ENCODE measurements at places on chromosomes 11 and 22.

GRCh38 chr11:12111549-12112520 lies 1.4 kb downstream of the MICAL2 start:
- no peak for DNase-seq

- DNase-seq: no peak
Measured at GRCh38 chr11:8183111-8183510, 14.3 kb upstream of the RIC3 start.

DNA sequence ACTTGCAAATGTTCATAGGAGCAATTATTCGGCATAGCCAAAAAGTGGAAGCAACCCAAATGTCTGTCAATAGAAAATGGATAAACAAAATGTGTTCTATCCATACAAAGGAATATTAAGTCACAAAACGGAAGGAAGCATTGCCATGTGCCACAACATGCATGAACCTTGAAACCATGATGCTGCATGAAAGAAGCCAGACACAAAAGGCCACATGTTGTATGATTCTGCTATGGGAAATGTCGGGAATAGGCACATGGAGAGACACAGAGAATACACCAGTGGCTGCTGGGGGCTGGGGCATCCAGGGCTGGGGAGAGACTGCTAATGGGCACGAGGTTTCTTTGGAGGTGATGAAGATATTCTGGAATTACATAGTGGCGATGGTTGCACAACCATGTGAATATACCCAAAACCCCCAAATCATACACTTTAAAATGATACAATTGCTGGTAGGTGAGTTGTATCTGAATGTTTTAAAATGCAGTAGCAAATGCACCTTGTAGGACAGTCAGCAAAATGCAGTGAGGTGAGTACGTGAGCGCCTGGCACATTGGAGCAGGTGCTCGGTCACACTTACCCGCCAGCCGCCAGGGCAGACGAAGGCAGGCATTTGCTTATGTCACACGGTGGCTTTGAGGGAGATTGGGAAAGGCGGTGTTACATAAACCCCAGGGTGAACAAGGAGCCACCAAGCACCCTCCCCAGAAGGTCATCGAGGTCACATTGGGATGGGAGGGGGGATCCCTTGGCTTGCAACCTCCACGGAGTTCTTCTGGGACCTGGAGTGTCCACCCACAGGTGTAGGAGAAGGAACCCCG lies 6.3 kb upstream of the OSM start:
- no peak for DNase-seq

- no peak for DNase-seq
Measured at GRCh38 chr11:1573903-1574237, 1.8 kb upstream of the DUSP8 start.

DNA sequence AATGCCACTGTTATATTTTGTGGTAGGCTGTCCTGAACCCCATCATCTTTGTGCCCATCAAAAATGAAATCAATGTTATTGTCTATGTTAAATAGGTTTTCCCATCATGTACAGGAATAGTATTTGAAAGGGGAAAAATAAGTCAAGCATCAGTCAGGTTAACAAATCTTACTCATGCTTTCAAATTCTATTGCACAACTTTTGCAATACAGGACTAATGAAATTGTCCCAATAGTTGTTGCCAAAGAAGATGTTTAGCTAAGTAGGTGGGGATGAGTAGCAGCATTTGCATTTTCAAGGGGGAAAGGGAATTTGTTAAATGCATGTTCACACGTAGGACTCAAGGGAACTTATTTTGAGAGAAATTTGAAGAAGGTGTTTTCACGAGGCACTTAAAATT lies 962.1 kb downstream of the JRKL start:
- DNase-seq: no peak

DNA sequence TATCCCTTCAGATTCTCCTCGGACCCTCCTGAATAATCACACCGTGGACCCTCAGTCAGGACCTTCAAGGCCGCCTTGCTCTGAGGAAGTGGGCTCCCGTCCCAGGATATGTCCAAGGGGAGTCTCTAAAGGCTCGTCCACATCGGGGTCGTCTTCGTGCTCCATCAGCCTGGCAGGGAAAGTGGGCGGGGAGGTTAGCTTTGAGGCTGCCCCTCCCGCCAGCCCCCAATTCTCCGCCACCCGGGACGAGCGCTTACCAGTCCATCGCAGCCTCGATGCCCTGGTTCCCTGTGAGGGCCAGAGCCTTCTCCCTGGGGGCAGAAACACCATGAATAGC lies 472 bp downstream of the UBXN1 start:
- no peak for DNase-seq

DNA sequence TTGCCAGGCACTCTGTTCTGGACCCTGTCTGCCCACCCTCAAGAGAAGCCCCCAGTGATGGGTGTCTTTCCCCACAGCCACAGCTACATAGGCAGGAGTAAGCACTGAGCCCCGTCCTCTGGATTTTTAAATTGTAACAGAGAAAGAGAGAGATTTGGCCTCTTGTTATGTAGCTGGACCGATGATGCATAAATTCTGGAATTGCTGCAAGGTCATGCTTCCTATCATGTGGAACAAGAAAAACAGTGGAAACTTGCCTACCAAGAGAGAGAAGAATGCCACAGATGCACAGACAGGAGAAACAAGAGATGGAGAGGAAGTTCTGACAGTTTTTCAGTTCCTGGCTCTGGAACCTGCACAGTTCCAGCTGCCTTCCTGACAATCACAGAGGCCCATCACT lies 150.2 kb downstream of the ETS1 start:
- DNase-seq: no peak

DNA sequence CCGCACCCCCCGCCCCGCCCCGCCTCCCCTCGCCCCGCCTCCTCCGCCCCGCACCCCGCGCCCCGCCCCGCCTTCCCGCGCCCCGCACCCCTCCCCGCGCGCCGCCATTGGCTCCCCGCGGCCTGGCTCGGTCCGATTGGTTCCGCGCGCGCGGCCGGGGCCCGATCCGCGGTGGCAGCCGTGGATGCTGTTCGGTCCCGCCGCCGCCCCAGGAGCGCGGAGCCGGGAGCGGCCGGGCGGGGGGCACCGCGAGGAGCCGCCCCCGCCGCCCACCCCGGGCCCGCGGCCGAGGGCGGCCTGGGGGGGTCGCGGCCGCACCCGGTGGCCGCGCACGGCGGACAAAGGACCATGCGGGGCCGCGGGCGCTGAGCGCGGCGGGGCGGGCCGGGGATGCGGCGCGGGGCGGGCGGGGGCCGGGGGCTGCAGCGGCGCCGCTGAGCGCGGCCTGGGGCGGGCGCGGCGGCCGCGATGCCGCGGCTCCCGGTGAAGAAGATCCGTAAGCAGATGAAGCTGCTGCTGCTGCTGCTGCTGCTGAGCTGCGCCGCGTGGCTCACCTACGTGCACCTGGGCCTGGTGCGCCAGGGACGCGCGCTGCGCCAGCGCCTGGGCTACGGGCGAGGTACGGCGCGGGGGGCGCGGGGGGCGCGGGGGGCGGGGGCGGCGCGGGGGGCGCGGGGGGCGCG lies at the start of gene B4GALNT4:
Gene B4GALNT4 (plus strand): TSS at position 164 of the 683 bp plus-strand sequence. CDS start 305 bp downstream, at position 469.
- no peak for DNase-seq

DNA sequence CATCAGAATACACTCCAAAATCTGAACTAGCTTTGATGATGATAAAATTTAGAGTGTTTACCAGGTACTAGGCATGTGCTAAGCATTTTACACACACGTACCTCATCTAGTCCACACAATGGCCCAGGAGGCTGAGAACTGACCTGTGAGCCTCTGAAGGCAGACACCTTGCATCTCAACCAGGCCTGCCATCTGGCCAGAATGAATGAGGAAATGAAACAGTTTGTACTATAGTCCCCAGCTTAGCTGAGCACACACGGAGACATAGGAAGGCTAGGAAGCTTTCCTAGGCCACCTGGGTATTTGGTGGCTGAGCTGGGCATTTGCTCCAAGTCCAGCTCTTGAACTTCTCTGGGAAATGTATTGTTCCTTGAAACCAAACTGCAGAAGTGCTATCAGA lies 6.9 kb upstream of the SHANK3 start:
- no peak for DNase-seq

DNA sequence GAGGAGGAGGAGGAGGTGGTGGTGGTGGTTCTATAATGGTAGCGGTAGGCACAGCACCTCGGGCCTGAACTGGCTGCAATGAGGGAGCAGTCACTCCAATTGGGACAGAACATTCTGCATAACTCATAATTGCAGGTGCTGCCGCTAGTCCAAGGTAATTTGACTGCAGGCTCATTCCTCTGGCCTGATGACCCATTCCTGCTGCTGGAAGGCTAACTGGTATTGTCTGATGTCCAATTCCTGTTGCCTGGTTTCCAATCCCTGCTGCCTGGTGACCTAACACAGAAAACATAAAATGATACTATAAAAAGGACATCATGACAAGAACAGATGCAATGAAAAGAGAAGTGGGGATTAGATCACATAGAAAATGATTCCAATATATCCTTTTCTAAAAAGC lies 7.9 kb upstream of the AGBL2 start:
- no peak for DNase-seq

DNA sequence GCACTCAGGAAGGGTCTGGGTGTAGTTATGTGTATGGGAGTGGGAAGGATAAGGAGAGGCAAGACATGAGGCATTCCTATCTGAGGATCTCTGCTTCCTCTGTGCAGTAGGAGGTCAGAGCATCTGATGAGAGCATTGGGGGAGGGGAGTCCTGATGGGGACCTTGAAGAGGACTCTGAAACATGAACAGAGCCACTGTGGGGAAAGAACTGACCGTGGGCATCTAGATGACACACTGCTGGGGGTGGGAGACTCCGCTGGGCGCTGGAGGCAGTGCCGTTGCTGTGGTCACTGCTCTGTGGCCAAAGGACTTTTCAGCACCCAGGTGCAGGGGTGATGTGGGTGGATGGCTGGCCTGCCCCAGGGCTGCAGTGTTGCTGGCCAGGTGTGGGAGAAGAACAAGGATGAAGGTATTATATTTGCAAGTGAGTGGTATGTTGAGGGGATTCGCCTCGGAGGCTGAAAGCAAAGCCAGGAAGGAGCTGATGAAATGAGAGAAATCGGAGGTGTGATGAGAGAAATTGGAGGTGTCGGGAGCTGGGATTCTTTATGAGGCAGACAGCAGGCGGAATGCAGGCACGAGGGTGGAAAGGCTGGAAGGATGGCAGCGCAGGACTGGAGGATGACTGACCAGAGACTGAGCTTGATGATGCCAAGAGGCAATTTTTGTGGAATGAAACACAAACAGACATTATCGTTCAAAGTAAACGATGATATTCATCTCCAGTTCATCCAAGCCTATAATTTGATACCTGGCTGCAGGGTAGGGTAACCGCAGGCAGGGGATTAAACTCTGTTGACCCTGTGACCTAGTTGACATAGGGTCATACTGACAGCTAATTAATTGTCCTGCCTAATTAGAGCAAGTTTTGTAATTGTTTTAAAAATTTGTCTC lies 19.4 kb upstream of the TMPRSS4 start:
- no peak for DNase-seq

DNA sequence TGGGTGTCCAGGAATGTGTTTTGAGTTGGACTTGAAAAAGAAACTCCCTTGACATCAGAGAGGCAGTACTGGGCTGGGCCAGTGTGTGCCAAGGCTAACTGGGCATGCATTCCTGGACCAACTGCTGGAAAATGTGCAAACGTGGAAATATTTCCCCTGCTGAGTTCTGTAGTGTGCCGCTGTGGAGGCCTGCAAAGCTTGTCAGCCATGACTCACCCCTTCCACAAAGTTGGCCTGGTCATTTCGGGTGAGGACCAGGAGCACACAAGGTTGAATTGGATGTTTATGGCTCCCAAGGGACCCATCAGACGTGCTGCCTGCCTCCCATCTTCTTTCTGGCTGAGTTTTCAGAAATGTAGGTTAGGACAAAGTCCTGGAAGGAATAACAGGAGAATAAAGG lies 513.1 kb downstream of the MIAT start:
- DNase-seq: no peak

DNA sequence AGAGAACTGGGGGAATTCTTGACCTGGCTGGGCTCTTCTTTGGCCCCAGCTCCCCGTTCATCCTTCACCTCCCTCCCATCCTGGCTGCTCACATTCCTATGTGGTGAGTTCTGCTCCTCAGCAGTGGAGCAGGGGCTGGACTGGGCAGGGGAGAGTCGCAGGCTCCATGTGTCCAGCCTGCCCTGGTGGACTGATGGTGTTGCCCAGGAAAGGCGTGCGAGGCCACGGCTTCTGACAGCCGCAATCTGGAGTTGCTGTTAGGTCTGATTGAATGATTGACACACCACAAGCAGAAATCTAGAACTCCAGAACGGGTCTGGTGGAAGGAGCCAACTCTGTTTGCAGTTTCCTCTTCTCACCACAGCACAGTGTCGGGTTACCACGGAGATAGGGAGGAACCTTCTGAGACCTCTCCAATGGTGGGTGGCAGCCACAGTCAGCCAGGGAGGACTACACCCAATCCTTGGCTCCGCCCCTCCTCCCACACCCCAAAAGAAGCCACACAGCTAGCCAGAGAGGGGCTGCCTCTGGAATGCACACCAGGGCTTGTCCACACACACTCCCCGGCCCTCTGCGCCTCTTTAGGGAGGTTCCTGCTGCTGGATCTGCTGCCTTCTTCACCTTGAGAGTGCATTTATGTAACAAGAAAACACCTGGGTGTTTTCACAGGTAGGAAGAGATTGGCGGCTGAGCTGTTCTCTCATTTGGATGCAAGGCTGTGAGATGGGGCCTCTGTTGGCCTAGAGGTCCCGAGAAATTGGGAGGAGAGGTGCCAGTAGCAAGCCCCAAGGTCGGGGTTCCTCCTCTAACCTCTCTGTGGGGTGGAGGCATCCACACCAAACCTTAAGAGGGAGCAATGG lies 56.4 kb upstream of the CD44 start:
- DNase-seq: peak; percentile 71

DNA sequence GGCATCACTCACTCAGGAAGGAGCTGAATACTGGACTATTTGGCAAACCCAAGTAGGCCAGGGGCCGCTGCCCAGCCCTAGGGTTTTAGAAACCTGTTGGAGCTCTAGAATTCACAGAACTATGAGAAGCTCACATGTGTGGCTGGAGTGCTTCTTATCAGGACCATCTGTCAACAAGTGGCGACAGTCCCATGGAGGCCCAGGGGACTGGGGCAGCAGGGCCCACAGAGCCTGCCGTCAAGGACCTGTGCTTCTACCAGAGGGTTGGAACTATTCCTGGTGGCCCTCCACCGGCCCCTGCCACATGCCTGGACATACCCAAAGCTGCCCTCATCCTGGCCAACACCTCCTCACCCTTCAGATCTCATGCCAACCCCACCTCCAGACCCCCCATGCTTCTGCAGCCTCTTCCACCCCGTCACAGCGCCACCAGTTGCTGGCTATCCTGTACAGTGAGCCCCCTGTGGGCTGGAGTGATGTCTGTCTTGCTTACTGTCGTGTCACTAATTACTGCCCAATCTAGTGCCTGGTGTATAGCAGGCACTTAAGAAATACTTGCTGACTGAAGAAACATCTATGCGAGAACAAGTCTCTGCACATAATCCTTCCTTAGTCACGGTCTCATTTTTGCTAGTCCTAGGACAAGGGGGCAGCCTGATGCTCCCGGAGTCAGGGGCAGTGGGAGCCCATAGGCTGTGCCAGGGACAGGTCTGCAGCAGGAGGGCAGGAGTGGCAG lies 27.2 kb upstream of the RASL10A start:
- DNase-seq: no peak

DNA sequence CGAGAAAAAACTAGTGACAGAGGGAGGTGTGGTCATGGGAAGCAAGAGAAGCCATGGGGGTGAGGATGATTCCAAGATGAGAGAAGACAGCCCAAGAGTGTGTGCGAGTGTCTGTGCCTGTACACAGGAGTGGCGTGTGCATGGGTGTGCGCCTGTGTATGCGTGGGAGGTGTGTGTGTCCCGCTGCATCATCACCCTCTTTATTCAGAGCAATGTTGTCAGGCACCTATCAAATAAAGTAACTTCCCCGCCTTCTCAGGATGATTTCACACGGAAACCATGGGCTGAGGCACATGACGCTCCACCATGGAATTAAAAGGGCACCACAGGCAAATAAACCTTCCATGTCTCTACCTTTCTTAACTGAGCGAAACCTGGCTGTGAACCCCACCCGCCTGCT lies 24.6 kb downstream of the MS4A10 start:
- no peak for DNase-seq

- DNase-seq: no peak
Measured at GRCh38 chr11:126431401-126432064, 76.0 kb downstream of the ST3GAL4 start.

Data from stimulated activated CD8-positive, alpha-beta memory T cell treated with anti-CD3 and anti-CD28 coated beads, Interleukin-2, amount 100 ng/mL, for 48 hours (primary cell).